ENCODE measurements at places on chromosomes 12 and 14. TPM values are rescaled to one million over a fixed set of nuclear protein-coding genes. Genes with fewer than 3 reads are reported as not detected.

DNA sequence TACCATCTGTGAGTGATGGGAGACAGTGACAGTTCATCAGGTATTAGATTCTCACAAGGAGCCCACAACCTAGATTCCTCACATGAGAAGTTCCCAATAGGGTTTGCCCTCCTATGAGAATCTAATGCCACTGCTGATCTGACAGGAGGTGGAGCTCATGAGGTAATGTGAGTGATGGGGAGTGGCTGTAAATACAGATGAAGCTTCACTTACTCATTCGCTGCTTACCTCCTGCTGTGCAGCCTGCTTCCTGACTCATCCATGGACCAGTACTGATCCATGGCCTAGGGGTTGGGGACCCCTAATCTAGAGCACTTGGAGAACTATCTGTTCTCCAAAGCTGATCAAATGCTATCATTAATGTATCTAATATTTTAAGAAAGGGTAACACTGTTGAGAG is 17.7 kb downstream of the CLEC2D start:
- DNase-seq: no peak

DNA sequence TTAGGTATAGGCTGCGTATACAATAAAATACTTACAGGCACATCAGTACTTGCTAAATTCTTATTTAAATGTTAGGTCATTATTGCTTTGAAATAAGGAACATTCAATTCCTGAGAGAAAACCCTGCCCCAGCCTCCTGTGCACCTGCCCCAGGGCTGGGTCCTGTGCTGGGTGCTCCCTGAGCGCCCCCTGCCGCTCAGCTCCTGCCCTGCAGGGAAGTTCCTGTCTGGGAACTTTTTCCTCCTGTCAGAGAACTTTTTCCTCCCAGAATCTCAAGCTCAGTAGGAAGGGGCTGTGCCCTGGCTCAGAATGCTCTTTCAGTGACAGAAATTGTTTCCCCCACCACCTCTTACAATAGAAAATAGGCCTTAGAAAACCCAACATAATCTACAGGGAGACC is 751.1 kb downstream of the TMEM121 start:
- DNase-seq: no peak

GRCh38 chr12:79597910-79598309 is 92.9 kb downstream of the PAWR start:
- no peak for DNase-seq

Gene CDCA3
- 0.39 TPM for total RNA-seq

Gene TMEM120B
- total RNA-seq: 4.7 TPM
